RPMI7951 (cell line): ENCODE measurements at places on chromosomes 2 and 18. TPM values are rescaled to one million over a fixed set of nuclear protein-coding genes. Genes with fewer than 3 reads are reported as not detected.

BBS5 gene
- total RNA-seq: 2.2 and 3.1 TPM in 2 replicates

PROKR1 gene
- not detected in 2 replicates for total RNA-seq

PFN4 gene
- 2.4 and 3.4 TPM in 2 replicates for total RNA-seq

SIX3 gene
- total RNA-seq: not detected in 2 replicates

ZNF2 gene
- 6.4 and 7.0 TPM in 2 replicates for total RNA-seq

GGCX gene
- 52.4 and 59.3 TPM in 2 replicates for total RNA-seq

CAPN14 gene
- 0.96 and 1.3 TPM in 2 replicates for total RNA-seq

NCKAP5 gene
- 0.49 and 1.1 TPM in 2 replicates for total RNA-seq

DNA sequence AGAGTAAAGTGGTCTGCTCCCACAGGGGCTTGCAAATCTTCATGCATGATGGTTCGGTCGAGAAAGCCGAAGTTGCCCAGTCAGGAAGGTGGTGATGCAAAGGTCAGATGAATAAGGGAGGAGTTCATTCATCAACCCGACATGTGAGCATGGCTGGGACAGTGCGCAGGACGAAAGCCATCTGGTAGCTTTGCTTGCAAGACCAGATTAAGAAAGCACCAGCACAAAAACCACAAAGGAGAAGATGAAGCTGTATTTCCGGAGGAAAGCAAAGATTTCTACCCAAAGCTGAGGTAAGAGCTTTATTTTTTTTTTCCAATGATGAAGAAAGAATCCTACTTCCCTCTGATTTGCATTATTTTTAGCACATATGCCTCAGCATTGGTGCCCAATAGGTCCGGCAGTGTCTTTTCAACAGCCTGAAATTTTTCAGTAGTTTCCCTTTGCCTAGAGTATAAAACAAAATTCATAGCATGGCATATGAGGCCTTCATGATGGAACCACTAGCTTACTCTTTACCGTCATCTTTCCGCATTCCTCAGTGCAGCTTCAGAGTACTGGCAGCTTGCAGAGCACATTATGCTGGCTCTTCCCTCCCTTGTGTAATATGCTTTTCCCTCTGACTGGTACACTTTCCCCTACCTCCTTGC, 112.0 kb upstream of the THOC1 start:
- peak; percentile 93 for DNase-seq

GRCh38 chr18:58180738-58181353, 136.8 kb downstream of the NEDD4L start:
- DNase-seq: peak; percentile 31

- DNase-seq: no peak
These were observed 13.5 kb downstream of the PPP1CB start for GRCh38 chr2:28764909-28765711.

DNA sequence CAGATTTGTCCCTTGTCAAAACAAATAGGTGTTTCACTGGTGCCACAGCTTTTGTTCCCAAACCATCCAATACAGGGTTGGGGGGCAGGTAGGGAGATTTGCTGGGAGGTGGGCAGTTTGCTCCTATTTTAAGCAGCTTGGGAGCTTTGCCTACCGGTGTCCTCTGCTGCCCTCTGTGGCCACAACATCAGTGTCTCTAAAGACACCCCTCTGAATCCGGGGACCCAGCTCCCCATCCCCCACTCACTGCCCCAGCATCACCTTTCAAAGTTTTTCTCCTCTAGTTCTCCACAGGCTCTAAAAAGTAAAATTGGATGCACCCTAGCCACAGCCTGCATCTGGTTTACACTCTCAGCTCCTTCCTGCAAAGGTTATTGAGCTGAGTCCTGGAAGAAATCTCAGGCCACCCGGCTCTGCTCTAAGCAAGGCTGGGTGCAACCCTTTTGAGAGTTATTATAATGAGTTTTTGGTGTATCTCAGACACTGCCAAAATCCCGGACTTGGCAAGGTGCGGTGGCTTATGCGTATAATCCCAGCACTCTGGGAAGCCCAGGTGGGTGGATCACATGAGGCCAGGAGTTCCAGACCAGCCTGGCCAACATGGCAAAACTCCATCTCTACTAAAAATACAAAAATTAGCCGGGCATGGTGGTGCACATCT, 2.9 kb upstream of the EPAS1 start:
- DNase-seq: peak; percentile 35

DNA sequence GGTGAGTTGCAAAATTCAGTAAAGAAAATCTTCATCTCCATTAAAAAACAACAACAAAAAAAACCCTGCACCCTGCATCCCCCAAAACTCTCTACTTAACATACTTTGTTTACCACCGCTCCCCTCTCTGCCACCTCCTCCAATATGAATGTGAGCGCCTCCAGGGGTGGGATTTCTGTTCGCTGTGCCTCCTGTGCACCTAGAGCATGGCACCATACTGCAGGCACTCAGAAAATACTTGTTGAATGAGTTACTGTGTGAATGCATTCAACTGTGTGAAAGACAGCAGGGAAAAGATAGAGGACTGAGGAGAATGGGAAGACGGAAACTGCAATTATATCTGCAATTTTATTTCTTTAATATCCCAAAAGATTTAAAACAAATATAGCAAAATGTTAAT, 4.5 kb downstream of the CEBPZ start:
- DNase-seq: no peak

DNA sequence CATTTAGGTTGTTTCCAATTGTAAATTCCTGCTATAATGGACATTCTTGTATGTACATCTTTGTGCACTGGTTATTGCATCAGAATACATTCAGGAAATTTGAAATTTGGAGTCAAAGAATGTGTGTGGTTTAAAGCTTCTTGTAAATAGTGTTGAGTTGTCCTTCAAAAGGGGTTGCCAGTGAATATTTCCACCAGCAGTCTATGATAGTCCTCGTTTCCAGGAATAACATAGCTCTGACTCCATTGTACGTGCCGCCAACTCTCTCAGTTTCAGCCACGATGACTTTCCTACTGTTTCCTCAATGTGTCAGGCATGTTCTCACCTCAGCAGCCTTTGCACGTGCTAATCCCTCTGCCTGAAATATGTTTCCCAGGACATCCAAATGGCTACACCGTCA, 10.9 kb upstream of the HS6ST1 start:
- DNase-seq: no peak

GRCh38 chr18:63234841-63235240, 84.7 kb downstream of the BCL2 start:
- no peak for DNase-seq

- no peak for DNase-seq
These were observed 1775.5 kb upstream of the CELF4 start for GRCh38 chr18:39341129-39341528.

DNA sequence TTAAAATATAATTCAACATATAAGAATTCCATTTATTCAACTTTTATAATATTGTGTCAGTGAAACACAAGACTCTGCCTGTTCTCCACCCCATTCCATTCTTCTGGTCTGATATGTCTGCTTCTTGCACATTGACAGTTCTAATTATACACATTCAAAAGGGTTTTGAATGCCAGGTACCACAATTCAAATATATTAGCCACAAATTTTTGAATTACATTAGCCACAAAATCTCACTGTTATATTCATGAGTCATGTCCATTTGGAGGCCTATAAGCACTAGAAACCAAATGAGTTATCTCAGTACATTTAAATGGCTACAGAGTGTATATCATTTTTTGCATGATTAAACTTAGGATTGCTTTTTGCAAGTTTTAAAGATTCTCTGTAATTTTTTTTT, 72.1 kb downstream of the CCDC150 start:
- no peak for DNase-seq

DNA sequence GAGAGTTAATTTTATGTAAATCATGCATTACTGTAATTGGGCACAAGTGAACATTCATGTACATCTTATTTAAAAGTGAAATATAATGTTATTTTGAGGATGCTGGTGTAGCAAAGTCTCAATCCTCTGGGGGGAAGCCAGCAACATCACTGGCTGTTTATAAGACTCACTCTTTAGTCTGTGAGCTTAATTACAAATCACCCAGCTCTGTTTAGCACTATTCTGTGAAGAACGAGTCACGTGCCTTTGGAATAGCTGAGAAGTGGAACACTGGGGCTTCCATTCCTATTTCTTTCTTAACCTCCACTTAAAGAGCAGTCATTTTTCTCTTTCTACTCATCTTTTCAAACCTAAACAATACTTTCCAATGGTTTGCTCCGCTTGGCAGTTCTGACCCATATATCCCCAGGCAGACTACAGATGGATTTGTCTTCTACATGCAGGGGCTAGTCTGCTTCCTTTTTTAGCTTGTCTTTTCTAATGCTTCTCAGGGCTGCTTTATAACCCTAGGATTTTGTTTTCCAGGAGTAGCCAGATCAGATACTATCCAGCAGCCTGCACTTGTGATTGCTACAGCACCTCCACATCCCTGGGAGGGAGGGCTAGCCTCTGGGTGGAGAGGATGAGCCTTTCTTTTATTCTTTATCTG, 95.3 kb upstream of the CAVIN2 start:
- no peak for DNase-seq

- no peak for DNase-seq
These were observed 66.6 kb downstream of the CELF4 start for GRCh38 chr18:37499044-37499443.

DNA sequence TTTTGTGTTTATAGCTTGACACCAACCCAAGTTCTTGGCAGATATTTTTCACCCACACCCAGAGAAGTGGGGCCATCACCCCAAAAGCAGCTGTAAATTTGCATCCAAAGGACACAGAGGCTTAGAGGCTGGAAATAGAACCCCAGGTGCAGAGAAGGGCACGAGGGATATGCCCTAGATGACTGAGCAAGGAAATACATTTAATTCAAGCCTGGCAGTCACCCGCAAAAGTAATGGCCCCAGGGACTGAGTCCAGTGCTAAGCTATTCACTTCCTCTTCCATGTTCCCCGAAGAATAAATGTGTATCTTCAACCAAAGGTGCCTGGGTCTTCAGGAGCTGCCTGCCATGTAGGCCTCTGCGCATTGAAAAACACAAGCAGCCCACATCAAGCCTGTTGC, 14.0 kb upstream of the REG3G start:
- no peak for DNase-seq

- peak; percentile 51 for DNase-seq
These were observed 563.6 kb downstream of the SLC4A3 start for GRCh38 chr2:220191031-220191430.

GRCh38 chr18:50107468-50107977, 87.4 kb downstream of the MYO5B start:
- DNase-seq: no peak

DNA sequence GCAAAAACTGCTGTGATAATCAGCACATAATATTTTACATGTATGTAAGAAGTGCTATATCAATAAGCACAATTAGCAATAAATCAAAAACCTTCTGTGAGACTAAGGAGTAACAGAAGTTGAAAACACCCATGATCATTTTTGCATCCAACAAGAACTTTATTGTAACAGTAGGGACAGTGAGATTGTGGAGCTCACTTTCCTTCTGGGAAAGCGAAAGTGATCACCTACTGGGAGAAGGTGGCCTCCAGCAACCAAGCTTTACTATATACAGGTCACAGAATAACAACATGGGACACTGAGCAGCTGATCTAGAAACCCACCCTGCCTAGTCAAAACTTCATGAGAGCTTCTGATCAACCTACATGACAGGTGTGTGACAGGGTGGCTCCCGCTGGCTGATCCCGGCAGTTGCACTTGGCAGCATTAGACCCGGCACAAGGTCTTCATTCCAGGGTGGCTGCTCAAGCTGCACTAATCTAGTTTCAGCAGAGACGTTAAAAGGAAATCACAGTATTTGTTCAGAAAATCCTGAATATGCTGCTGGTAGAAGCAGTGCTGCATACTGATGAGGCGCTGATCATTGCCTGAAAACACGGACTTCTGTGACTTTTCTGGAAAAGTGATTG, 63.5 kb upstream of the ARL5A start:
- DNase-seq: no peak

- DNase-seq: no peak
These were observed 31.3 kb downstream of the DARS1 start for GRCh38 chr2:135954020-135954601.

GRCh38 chr2:217643789-217644301, 358.9 kb downstream of the TNS1 start:
- DNase-seq: no peak

DNA sequence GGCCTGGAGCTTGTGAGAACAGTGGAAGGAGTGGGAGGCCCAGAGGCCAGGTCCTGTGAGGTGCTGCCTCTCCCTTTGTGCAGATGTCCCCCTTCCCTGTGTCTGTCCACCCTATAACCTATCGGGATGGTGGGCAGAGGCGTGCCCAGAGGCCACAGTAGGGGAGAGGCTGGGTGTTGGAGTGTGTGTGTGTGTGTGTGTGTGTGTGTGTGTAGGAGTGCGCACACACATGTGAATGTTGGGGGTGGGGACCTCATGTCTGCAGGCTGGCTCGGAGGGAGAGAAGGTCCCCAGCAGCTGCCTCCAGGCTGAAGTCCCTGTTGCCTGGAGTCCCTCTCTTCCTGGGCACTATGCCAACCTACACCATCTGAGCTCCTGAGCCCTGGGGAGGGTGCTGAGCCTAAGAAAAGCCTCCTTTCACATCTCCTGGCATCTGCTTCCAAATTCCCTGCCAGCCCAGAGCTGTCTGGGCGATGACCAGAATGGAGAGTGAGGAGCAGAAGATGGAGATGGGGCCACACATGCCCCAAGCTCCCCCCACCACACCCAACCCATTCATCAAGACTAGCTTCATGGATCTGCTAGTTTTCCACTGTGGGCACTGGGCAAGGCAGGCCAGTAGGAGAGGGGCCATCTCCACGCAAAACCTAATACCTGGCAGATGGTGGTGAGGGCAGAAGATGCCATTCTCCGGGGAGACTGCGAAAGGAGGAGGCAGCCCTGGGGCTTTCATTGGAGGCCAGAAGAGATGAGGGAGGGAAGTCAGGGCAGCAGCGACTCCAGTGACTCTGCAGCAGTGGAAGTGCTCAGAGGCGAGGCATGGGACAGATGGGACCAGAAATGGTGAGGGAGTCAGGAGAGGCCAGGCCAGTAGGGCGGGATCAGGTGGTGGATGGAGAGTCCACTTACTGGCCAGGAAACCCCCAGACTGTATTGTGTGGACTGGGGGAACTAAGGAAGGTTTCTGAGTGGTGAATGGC, 20.3 kb downstream of the KCNK3 start:
- DNase-seq: peak; percentile 75

GRCh38 chr2:29560566-29560965, 360.8 kb downstream of the ALK start:
- no peak for DNase-seq

DNA sequence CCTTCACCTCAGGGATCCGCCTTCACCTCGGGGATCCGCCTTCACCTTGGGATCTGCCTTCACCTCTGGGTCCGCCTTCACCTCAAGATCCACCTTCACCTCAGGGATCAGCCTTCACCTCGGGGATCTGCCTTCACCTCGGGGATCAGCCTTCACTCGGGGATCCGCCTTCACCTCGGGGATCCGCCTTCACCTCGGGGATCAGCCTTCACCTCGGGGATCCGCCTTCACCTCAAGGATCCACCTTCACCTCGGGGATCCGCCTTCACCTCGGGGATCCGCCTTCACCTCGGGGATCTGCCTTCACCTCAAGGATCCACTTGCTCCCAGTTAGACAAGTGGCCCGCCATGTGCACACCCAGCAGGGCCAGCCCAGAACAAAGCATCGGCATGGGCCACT, 7.3 kb downstream of the KIF1A start:
- no peak for DNase-seq

DNA sequence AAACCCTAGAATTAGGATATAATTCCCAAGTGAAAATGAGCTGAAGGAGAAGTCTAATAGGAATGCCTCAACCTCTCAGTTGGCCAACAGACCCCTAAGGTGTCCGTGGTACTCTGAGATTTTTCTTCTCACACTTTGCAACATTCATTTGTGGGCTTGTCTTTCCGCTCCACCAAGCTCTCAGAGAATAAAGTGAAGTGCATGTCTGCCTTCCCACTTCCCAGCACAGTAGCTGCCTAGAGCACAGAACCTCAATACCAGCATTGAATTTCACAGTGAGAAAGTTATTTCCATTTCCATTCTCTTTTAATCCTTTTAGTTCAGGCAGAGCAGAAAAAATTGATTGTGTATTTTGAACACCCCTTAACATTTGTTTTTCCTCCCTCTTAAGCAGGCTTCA, 451.8 kb downstream of the TGIF1 start:
- no peak for DNase-seq
